ENCODE measurements at places on chromosomes 1 and 21.
A peak's percentile ranks its signal among the peaks of the same experiment; 100 is the strongest.

DNA sequence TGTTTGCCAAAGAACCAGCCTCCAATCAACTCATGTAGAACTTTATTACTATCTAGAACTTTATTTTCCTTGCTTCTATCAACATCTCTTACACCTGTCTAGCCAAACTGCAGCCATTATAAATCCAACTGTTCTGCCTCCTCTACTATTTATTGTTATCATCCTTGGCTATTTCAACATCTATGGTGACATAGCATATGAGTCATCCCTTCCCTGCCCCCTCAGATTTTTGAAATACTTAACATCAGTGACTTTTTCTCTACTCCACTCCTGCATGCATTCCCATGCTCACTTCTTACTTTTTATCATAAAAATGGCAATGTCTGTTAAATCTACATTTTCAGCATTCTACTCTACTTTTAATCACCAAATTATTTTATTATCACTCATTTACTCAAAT lies 544.9 kb upstream of the NEGR1 start:
- peak; percentile 61 for DNase-seq

DNA sequence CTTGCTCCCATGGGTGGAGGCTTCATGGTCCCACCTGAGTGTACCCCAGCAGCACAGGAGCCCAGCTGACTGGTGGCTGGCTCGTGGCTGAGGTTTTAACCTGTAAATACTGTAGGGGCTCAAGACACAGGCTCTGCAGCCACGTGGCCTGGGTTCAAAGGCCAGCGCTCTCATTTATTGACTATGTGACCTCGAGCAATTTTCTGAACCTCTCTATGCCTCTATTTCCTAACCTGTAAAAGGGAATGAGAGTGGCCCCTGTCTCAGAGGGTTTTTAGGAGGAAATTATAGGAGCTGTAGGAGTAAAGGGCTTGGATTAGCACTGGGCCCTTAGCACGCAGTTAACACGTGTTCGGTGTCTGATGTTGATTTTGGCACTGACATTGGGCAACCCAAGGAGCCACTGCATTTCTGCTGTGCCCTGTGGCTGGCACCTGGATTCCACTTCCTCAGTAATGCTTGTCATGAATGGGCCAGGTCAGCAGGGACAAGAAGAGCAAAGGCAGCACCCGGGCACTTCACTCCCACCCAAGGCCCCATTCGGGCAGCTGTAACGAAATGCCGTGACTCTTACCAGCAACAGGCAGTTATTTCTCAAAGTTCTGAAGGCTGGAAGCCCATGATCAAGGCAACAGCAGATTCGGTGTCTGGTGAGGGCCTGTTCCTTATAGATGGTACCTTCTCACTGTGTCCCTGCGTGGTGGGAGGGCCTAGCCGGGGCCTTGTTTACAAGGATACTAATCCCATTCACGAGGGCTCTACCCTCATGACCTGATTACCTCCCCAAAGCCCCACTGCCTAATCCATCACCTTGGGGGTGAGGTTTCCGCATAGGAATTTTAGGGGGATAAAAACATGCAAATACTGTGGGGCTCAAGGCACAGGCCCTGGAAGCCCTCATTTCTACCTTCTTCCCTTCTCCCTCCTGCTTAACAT lies 25.2 kb downstream of the ARHGEF10L start:
- DNase-seq = no peak

- DNase-seq = no peak
Observed at GRCh38 chr1:161158316-161159010, 837 bp upstream of the USP21 start.

- DNase-seq = no peak
Observed at GRCh38 chr1:108852221-108852975, 4.5 kb downstream of the AKNAD1 start.

- no peak for DNase-seq
Observed at GRCh38 chr21:27134516-27134915, 167.6 kb upstream of the ADAMTS5 start.

DNA sequence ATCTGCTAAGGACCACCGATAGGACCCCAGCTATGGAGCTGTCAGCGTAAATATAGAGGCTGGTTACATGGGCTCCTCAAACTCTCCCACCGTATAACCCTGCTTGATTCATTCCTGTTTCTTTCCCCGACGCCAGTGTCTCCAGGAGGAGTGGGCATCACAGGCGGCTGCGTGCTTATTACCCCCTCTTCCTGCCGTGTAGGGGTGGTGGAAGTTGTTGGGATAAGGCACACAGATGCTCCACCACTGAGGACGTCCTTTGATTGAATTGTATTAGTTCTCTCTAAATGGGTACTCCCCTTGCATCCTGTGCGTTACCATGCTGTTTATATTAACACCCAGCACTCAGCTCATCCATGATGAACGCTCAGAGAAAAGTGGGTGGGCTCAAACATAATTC lies 104.6 kb downstream of the ZBTB18 start:
- DNase-seq = no peak

DNA sequence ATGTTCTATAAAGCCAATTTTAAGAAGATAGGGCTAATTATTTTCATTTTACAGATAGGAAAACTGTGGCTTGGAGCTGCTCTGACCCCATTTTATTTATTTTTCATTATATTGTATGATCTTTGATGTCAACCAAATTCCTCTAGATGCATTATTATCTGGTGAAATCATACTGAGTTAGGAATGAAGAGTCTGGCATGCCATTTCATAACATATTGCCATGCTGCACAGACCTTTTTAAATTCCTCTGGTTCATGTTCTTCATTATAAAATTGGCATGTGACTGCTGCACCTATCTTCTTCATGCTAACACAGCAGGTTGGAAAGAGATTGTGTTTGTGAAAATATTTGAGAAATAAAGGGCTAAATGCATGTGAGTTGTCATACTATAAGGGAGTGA lies 12.7 kb downstream of the PRRX1 start:
- peak; percentile 90 for DNase-seq

Measured in fibroblast of skin of back (primary cell).